ENCODE measurements at places on chromosomes 16 and 17.
A peak's percentile ranks its signal among the peaks of the same experiment; 100 is the strongest.

- DNase-seq = no peak
Measured at GRCh38 chr16:83285921-83286320, 521.9 kb upstream of the HSBP1 start.

GRCh38 chr16:29158785-29159184, 173.9 kb downstream of the LAT start:
- no peak for DNase-seq

- DNase-seq = no peak
Measured at GRCh38 chr17:41814195-41814594, 1.4 kb downstream of the FKBP10 start.

GRCh38 chr17:59186850-59187249, 23.0 kb upstream of the SMG8 start:
- no peak for DNase-seq

- no peak for DNase-seq
Measured at GRCh38 chr16:50213939-50214519, 52.3 kb upstream of the ADCY7 start.

- DNase-seq = no peak
Measured at GRCh38 chr17:41585301-41586056, 1.2 kb downstream of the KRT14 start.

DNA sequence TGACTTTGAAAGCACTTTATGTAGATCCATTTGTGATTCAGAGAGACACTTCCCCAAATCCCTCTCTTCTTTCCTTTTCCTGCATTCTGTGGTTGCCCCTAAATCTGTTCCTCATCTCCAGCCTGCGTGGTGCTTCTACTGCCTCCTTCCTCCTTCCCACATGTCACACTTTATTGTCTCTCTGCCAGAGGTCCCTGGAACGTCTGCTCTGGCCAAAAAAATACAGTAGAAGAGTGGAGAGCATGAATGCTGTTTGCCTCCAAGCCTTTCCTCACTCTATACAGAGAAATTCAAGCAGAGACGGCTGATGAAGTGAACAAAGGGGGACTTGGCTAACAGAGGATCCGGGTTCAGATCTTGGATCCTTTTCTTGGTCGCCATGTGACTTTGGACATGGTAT, 22.8 kb upstream of the IRX3 start:
- no peak for DNase-seq

GRCh38 chr16:26987597-26988010, 79.1 kb upstream of the C16orf82 start:
- DNase-seq = no peak

GRCh38 chr17:39755554-39756379, 18.0 kb downstream of the GRB7 start:
- DNase-seq = peak; percentile 49

DNA sequence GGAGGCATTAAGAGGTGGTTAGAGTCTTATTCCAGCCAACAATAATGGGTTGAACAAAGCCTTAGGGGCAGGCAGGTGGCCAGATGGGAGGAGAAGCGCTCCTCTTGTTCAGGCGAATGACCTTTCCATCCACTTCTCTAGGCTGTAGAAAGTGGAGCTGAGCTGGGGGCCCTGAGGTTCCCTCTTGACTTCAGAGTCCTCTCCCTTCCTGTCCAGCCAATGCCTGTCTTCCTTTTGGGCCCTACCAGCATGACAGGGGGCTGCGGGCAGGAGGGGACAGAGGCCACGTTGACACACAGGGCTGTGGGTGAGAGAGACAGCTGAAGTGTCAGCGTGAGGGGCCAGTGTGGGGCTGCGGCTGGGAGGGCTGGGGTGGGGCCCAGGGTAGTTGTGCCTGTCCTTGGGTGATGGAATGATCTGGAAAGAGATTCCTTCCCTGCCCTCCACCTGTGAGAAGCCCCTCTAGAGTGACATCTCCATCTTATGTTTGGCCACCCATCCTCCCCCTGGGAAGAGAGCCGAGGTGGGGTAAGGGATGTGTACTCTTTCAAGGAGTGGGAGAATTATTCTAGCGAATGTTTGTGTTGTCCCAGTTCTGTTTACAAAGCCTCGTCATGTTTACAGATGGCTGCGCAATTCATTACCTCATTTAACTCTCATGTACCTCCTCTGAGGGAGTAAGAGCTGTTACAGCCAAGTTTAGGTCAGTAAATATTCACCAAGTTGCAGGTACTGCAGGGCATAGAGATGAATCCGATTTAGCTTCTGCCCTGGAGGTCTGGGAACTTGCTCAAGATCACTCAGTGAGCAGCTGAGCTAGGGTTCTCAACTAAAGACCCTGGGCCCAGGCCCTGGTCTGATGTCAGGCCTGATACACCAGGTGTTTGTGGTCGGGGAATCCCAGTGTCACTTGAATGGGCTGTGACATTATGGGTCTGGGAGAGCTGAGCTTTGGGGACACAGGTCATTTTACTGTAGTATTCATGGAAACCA, 3.3 kb downstream of the ERBB2 start:
- no peak for DNase-seq

GRCh38 chr17:30249460-30249859, 14.0 kb upstream of the SLC6A4 start:
- no peak for DNase-seq

DNA sequence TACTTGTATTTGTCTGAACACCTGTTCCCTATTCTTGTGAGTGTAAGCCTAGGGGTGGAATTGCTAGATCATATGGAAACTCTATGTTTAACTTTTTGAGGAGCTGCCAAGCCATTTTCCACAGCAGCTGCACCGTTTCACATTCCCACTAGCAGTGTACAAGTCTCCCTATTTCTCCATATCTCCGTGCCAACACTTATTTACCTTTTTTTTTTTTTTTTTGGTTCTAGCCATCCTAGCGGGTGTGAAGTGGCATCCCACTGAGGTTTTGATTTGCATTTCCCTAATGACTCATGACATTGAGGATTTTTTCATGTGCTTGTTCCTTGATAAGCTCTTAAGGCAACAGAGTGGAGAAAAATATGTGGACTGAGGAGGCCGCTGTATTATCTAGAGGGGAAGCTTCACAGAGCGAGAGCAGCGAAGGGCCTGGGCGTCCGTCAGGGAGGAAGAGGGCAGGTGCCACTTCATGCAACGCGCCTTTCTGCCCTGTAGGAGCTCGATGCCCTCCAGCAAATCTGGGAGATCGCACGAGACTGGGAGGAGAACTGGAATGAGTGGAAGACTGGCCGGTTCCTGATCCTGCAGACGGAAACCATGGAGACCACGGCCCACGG, 50.0 kb downstream of the DNAH2 start:
- no peak for DNase-seq

GRCh38 chr16:31157136-31157535, 7.3 kb upstream of the PRSS36 start:
- no peak for DNase-seq

- DNase-seq = no peak
Measured at GRCh38 chr16:87844120-87844733, 25.1 kb downstream of the SLC7A5 start.

DNA sequence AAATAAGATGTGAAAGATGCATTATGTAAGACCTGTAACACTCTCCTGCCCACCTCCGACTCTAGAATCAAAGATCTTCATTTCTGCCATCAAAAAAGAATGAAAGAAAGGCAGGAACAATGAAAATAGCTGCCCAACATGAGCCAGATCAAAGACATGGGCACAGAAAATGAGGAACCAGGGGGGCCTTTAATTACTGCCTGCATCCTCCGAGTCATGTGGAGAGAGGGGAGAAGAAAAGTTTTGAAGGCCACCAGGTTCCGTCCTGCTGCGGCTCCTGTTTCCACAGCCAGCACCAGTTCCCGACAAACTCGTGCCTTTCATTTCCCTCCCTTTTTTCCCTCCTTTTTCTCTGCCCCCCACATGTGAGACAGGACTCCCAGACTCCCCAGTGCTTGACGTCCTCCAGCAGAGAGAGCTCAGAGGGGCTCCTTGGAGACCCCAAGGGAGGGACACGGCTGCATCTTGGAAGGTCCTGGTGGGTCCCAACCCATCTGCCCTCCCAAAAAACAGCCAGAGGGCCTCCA, 168.4 kb downstream of the ZNF423 start:
- no peak for DNase-seq

DNA sequence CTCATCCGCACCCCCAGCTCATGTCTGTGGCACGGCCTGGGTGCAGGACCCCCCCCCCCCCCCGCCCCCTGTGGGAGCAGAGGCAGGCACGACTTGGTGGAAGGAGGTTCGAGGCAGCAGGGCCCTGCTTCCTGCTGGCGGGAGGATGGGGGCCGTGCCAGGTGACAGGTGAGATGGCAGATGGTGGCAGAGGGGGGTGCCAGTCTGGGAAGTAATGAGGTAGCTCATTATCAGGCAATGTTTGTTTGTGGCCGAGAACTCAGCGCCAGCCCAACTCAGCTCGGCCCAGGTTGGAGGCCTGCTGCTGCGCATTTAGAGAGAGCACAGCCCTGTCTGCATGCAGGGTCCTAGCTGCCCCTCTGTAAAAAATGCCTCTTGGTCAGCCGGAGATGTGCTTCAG, 40.1 kb upstream of the JPH3 start:
- no peak for DNase-seq

- DNase-seq = no peak
Measured at GRCh38 chr17:75830164-75831031, 13.8 kb downstream of the UNC13D start.

GRCh38 chr16:86019446-86020047, 120.6 kb downstream of the IRF8 start:
- DNase-seq = no peak

DNA sequence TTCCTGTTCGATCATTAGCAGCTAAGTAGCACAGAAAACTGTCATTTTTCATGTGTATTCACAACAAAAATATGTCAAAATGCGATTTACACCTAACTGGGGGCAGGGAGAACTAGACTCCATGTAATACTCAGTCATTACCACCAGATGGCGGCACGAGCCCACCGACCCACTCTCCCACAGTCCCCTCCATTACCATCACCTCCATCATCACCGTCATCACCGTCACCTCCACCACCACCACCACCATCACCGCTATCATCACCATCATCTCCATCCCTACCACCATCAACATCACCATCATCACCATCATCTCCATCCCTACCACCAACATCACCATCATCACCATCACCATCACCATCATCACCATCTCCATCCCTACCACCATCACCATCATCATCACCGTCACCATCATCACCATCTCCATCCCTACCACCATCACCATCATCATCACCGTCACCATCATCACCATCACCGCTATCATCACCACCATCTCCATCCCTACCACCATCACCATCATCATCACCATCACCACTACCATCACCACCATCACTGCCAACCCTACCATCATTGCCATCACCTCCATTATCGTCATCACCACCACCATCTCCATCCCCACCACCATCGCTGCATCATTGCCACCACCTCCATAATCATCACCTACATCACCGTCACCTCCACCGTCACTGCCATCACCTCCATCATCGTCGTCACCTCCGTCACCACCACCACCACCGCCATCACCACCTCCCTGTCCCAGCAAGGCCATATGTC, 14.4 kb downstream of the NDUFAF8 start:
- peak; percentile 38 for DNase-seq

GRCh38 chr17:15012351-15012980, 252.7 kb downstream of the PMP22 start:
- DNase-seq = no peak

- no peak for DNase-seq
Measured at GRCh38 chr17:7959503-7960253, 27.7 kb downstream of the CNTROB start.

DNA sequence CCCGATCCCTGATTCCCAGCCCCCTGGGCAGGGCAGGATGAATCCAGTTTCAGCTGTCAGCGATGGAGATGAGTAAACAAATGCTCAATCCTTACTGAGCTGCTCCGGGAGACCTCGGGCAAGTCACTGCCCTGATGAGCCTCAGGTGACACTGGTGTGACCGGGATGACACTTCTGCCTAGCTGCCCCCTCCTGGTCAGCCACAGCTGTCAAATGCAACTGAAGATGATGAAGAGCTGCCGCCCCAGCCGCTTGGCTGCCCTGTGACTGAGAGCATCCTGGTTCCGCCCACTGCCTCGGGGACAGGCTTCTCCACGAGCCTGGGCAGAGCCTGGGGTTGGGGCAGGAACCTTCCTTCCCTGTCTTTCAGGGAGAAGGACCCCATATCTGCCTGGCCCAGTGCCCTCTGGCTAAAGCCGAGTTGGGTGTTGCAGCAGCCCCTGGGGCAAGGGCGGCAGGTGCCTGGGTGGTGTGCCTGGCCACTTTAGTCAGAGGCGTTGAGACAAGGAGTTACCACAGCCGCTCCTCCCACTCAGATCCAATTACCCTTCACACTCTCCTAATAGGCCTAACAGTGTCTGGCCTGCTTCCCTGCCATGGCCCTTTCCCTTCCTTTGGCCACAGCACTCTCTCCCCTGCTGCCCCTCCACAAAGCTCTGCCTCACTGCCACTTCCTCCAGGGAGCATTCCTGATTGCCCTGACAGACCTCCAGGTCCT, 5.5 kb downstream of the CCL17 start:
- DNase-seq = no peak

GRCh38 chr17:66397486-66397885, 95.1 kb downstream of the PRKCA start:
- no peak for DNase-seq

DNA sequence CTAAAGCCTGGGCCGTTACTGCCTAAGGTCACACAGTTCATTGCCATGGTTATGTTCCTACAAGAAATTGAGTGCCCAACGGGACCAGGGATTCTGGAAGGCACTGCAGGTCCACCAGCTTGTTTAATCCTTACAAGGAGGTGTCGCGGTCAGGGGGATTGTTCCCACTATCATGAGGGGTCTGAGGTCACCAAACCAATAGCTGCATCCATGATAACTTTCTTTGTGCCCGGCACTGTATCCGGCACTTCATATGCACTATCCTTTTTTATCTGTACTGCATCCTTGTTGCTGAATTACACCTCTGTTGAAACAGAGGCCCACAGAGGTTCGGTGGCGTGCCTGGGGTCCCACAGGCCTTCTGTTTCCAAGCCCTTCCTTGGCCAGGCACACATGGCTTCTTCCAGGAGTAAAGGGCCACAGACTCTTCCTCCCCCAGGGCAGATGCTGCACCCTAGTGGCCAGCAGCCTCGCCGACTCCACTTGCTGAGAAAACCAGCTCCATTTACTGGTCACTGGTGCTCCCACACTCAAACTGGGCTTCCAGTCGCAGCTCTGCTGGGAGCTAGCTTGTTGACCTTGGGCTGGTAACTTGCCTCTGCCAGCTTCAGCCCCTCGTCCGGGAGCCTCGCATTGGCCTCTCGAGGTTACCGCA, 82.0 kb upstream of the PLCG2 start:
- DNase-seq = no peak

DNA sequence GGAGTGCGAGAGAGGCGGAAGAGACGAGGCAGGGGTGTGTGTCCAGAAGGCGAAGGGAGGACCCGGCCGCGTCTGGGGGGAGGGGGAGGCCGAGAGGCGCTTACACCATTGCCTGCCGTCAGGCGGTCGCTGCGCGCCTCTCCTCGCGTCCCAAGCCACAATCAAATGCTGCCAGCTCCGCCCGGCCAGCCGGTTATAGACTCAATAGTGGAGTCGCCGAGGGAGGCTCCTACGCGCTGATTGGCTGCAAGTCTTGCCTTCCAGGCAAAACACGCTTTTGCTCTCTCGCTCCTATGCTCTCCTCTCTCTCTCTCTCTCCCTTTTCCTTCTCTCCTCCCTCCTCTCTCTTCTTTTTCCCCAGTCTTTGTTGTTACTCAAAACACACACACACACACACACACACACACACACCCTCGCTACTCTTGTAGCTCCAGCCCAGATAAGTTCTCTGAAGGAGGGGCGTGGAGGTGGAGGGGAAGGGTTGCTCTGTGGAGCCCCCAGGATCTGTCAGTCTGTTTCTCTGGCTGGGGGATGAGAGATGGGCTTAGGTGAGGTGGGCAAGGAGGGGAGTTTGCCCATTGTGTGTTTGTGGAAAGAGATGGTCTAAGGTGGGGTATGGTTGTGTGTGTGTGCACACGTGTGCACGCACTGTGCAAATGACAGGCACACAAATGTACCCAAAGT, at the start of gene DLX3:
TSS of gene DLX3 (minus strand) at position 170 of the 684 bp plus-strand sequence. CDS start 226 bp downstream, outside the sequence.
- DNase-seq = no peak

Measured in effector memory CD4-positive, alpha-beta T cell (primary cell).